ENCODE measurements at places on chromosomes 2 and 18.

- no peak for DNase-seq
Observed at GRCh38 chr2:125561302-125561701, 1094.7 kb upstream of the GYPC start.

- DNase-seq, result no peak
Observed at GRCh38 chr2:64258566-64258965, 114.3 kb upstream of the PELI1 start.

DNA sequence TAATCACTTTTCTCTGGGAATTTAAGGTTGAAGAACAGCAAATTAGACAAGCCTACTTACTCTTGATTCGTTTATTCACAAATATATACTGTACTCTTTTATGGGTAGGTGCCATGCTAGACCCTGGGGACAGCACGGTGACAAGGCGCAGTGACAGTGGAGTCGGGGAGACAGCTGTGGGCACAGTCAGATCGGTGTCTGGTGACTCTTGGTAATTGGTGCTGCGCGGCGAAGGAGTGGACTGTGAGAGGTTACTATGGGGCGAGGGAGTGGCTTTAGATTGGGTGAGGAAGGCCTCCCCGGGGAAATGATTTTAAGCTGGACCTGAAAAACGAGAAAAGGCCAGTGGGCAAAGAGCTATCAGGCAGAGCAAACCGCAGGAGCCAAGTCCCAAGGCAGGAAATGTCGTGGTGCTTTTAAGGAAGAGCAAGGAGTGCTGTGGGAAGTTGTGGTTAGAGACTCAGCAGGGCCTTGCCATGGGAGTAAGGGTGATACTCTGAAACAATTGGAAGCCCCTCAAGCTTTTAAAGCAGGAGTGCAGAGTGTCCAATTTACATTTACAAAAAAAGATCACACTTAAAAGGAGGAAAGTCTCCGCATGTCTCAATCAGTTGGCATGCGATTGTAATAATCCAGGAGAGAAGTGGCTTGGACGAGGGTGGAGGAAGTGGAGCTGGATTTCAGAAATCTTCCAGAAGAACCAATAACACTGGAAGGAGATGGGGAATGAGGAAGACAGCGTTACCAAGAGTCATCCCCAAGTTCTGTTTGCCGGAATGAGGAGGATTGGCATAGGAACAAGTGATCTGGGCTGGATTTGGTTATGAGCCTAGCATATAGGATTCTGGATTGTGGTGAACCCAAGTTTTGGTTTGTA, 36.1 kb upstream of the TXNDC2 start:
- no peak for DNase-seq

GRCh38 chr2:18825838-18826237, 236.5 kb upstream of the NT5C1B start:
- no peak for DNase-seq

DNA sequence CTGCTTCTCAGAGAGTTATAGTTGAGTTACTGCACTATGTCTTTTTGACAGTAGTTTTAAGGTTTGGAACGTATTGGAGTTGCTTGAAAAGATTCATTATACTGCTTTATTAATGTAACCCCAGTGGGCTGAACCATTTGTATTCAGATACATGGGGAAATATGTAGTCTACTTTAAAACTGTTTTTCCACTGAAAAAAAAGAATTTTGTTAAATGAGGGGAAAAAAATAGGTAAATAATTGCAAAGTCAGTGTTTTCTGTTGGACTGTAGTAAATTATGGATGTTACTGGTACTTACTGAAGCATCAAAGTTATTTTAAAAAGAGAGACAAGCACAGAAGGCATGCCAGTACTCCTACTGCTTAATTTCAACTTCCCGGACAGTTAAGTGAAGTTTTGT, 36.4 kb downstream of the ZC3H15 start:
- no peak for DNase-seq

GRCh38 chr18:2430191-2430590, 141.1 kb downstream of the METTL4 start:
- no peak for DNase-seq

DNA sequence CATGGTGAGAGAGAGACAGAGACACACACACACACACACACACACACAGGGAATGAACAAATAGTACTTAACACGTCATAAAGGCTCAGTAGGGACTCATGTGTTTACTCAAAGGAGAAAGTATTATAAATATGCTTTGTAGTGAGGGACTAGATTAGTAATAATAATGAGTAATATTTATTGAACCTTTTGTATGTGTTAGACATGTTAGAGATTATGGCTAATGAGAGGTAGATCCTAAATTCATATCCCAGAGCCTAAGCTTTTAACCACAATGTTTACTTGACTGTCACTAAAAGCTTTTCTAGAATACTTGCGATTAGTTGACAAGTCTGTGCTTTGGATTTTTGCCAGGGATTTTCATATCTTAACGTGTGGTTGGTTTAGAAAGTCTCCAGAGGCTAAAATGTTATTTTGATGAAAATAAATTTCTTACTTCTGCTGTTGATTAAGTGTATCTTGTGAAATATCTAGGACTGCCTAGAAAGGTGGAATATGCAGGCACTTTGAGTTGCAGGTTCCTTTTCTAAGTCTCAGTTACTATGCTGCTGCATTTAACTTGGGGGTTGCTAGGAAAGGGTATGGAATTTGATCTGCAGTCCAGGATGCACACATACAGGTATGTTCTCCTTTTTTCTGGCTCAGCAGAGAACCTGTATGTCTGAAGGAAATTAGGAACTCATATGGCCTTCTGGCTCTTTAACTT, 64.5 kb downstream of the UBR3 start:
- DNase-seq, result no peak

- DNase-seq, result no peak
Observed at GRCh38 chr2:209685963-209686362, 85.7 kb upstream of the UNC80 start.

DNA sequence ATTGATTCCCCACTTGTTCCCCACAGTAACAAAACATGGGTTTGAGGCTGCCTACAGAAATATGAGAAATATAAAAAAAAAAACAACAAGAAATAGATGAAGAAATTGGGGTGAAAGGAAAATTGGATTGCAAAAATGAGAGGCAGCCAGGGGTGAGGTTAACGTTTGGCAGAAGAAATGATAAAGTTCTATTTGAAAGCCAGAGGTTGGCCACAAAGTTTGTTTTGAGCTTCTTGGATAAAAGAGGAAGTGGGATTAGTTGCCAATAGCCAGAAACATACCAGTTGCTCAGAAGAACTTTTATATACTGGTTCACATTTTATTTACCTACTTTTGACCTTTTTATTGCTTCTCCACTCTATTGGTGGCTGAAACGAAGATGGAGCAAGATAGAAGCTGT, 67.5 kb downstream of the FASTKD2 start:
- no peak for DNase-seq
